ENCODE measurements at places on chromosomes 7 and 10.

DNA sequence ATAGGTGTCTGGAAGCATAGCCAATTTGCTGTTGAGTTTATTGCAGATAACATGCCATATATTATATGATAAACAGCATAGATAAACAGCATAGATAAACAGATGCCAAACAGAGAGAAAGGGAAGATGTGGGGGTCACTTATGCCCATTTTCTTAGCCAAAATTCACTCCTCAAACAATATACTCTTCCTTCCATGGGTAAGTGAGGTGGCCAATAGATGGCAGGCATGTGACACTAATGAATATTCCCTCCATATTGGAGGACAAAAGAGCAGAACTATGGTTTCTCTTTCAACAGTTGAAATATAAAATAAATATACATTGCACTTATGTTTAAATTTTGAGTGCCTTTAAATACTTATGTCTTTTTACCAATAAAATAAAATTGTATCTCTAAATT is 1212.8 kb downstream of the REEP3 start:
- no peak for DNase-seq

- no peak for DNase-seq
These were observed 197.3 kb downstream of the CREB5 start for GRCh38 chr7:28609608-28610007.

DNA sequence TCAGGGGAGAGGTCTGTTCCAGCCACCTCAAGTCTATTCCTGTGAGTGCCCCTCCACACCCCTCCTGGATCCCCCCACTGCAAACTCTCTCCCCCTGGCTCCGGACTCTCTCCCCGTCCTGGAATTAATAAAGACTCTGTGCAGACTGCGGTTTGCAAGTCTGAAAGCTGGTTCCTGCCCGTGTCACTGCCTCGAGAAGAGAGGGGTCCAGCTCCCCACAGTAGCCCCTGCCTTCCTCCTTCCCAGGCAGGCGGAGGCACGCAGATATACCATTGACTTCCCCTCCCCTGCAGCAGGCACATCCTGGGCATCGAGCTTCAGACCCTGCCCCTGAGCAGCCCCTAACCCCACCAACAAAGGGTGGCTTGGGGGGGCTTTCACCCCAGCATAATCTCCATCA is 2.2 kb upstream of the ELN start:
- DNase-seq: no peak

DNA sequence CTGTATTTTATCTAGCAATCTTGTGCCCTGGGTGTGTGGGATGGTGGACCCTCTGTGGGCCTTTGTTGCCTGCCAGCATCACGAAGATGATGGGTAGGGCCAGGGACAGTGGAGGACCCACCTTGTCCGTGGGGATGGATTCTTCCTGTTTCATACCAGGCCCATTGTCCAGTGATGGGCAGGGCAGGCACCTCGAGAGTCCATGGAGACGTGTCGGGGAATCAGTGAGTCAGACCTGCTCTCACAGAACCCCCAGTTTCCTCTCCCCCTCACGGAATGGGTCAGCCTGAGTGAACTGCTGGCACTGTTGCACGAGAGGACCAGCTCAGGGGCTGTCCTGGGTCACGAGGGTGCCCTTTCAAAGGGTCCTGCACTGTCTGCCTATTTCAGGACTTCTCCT is 401.2 kb downstream of the RPS24 start:
- DNase-seq: no peak

- DNase-seq: no peak
These were observed 46.2 kb downstream of the FAM53B start for GRCh38 chr10:124697837-124698544.

GRCh38 chr7:92934096-92934495 is 97.7 kb upstream of the CDK6 start:
- DNase-seq: no peak

DNA sequence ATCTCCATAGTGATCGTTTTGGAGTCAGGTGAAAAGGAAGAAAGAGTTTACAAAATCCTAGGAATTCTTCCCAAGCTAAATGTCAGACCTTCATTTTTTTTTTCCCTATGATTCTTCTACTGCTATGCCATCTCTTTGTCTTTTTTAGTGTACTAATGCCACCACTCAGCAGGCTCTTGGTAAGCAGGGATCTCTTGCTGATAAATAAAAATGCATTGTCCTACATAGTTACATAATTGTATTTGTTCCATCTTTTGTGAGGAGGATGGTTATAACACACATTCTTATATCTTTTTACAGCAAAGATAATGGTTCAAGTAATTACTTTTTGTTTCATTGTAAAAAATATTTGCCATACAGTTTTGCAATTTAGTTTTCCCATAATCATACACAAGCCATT is 36.8 kb upstream of the AFAP1L2 start:
- no peak for DNase-seq

DNA sequence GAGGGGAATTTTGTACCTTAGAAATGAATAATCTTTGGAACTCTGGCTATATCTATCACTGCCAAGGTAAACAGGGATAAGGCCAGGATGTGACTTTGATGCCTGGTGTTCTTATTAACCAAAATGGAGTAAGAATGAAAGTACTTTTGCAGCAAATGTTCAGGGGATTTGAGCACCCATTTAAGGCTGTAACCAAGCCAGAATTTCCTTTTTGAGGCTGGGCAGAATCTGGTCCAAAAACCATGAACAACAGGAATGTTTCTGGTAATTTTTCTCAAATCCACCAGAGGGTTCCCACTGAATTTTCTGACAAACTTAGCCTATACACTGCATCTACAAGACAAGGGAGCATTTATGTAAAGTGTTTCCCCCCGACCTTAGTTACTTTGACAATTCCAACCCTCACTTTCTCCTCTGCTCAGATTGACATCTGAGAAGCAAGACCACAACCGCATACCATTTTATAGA is 120.6 kb downstream of the BAMBI start:
- no peak for DNase-seq

GRCh38 chr10:6701289-6701688 is 121.2 kb upstream of the PRKCQ start:
- DNase-seq: no peak

GRCh38 chr10:98446151-98446660 is 529 bp downstream of the HPS1 start:
- no peak for DNase-seq

- DNase-seq: no peak
These were observed 19.7 kb downstream of the CUL1 start for GRCh38 chr7:148718431-148718830.

Measured in amniotic stem cell (primary cell).